ENCODE measurements at places on chromosomes 2 and 18.

GRCh38 chr18:3566851-3567250 lies 116.9 kb downstream of the TGIF1 start:
- DNase-seq = no peak

- DNase-seq = no peak
These were observed 60.9 kb downstream of the ICOS start for GRCh38 chr2:203997481-203997880.

GRCh38 chr2:213080969-213081617 lies 70.3 kb downstream of the IKZF2 start:
- DNase-seq = no peak

GRCh38 chr2:27494944-27495554 lies at the start of gene FNDC4:
Gene FNDC4 (minus strand): TSS chr2:27495200. CDS start chr2:27494679, 521 bp downstream.
- no peak for DNase-seq

DNA sequence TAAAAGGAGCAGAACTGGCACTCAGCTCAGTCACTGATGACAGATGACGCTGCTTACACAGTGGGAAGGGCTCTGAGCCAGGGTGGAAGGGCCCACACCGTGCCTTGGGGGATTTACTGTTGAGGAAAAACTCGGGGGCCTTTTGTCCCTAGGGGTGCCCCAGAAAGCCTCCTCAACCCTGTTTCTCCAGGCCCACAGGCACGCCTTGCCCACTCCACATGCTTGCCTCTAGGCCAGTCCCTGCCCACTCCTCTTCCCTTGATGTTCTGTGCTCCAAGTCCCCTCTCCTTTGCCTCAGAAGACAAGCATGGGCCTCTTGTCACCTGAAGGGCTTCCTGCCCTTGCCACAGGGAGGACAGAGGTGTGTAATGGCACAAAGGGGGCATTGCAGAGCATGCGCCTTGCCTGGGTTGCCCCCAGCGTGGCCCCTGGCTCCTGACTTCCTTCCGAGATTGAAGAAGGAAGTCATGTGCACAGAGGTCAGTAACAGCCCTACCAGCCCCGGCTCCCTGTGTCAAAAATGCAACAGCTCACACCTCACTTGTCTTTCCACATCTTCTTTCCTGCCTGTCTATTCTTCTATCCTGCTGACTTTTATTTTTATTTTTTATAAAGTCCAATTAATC lies 65.1 kb downstream of the LIPG start:
- no peak for DNase-seq

DNA sequence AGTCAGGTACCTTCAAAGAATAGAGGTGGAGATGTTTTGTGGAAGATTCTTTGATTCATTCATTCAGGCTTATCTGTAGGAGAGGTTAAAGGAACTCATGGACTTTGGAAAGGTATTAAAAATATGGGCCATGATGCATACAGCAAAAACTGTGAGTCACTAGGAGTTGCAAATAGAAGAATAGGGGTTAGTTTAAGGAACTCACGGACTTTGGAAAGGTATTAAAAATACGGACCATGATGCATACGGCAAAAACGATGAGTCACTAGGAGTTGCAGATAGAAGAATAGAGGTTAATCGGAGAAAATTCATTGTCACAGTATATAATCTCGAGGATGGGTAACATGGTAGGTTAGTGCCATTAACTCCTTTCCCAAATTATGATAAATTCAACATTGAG lies 41.2 kb downstream of the SLC9A2 start:
- DNase-seq = no peak

GRCh38 chr2:39150890-39151497 lies 30.1 kb upstream of the SOS1 start:
- DNase-seq = no peak

DNA sequence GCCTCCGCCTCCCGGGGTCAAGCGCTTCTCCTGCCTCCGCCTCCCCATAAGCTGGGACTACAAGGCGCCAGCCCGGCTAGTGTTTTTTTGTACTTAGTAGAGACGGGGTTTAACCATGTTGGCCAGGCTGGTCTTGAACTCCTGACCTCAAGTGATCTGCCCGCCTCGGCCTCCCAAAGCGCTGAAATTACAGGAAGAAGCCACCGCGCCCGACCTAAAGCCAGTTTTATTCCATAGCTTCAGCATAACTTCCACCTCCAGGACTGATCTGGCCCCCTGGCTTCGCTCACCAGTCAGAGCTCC lies 783 bp upstream of the TXNL4A start:
- no peak for DNase-seq

DNA sequence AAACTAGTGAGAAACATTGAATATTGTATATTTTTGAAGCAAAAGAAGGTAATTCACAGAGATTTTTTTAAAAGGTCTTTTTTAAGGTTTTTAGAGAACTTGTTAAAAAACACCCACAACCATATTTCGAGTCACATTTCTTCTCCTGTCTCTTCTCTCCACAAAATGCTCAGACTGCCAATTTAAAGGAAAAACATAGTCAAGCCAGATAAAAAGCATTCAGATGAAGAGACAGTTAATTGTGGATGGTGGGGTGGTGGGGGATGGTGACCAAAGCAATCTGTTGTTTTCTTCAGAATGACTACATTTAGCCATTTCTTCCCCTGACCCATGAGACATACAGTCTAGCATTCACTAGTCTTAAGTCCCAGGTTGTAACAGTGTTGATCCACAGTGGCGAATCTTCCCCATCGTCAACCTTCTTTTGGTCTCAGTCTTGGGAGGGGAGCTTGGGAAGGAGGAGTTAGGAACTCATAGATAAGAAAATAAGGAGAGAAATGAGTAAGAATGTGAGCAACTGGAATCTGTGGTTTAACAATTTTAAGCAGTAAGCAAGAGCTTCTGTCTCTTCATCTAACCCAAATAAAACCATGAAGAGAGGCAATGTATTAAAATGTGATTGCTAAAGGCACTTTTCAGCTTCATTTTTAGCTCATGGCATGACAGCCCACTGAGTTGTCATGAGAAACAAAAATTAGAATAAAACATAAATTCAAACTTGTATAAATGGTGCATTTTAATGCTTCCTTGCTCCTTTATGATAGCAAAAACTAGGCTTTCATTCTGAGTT lies 413.7 kb upstream of the FSHR start:
- DNase-seq = no peak

- no peak for DNase-seq
These were observed 240.8 kb upstream of the RGPD4 start for GRCh38 chr2:107585851-107586250.

- DNase-seq = no peak
These were observed 282.7 kb downstream of the NRXN1 start for GRCh38 chr2:50749216-50749615.

All from epithelial cell of proximal tubule (primary cell).